ENCODE measurements at places on chromosomes 7 and 10.

GRCh38 chr10:14179251-14179650 lies 151.5 kb downstream of the FRMD4A start:
- no peak for DNase-seq

DNA sequence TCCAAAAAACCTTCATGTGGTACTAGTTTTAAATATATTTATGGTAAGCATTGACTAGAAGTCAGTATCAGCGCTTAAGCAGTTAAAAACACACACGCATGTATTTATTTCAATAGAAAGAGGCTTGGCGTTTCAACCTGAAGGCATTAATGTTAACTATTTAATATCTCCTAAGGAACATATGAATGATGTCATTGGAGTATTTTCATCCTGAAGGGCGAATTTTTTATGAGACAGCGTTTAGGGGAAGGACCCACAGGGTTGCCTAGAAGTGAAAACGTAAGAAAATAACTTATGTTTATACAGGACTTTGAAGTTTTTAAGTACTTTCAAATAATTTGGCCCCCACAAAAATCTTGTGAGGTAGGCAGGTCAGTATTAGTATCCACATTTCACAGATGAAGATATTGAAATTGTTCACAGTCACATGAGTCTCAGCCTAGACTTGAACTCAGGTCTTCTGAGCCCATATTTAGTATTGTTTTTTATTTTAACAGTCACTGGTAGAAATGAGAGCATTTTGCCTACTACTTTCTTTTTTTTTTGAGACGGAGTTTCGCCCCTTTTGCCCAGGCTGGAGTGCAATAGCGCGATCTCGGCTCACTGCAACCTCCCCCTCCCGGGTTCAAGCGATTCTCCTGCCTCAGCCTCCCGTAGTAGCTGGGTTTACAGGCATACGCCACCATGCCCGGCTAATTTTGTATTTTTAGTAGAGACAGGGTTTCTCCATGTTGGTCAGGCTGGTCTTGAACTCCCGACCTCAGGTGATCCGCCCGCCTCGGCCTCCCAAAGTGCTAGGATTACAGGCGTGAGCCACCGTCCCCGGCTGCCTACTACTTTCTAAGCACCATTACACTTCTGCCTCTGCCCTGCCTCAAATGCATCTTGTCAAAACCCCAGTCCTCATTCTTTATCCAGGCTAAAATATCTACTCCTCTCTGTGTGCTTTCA lies 1.8 kb downstream of the SLK start:
- no peak for DNase-seq

GRCh38 chr7:1054861-1055450 lies 10.6 kb downstream of the GPR146 start:
- DNase-seq: peak; percentile 32

GRCh38 chr7:149870274-149870673 lies 3.5 kb upstream of the ATP6V0E2 start:
- no peak for DNase-seq

DNA sequence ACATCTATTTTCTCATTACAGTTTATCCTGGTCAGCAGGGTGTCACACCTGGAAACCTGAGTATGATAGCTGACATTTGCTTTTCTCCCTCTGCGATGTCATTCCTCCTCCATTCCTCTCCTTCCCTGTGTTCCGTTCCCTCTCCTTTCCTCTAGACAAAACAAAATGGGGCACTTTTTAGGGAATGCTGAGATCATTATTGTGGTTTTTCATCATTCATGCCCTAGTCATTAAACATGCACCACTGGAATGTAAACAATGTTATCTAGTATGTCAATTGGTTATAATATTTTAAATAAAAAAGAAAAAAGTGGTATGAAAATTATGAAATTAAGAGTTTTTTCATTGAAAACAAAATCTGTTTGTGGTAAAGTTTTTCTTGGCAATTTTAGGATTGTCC lies 132.6 kb downstream of the MAPK8 start:
- no peak for DNase-seq
